ENCODE measurements at places on chromosomes 3 and 15.

DNA sequence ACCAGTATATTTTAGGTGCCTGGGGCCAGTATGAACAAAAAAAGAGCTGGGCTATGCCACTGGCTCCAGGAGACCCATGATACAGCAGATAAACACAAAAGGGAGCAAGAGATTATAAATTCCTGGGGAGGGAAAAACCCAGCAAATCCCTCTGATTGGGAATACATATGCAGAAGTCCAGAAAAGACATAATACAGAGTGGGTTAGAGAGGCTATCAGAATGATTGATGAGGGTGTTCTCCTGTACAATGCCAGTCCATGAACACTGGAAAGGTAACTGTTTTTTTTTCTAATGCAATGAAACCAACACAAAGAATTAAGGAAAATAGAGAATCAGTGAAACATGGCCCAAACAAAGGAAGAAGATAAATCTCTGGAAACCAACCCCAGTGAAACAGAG is 5.4 kb upstream of the VPS39 start:
- DNase-seq, result no peak

DNA sequence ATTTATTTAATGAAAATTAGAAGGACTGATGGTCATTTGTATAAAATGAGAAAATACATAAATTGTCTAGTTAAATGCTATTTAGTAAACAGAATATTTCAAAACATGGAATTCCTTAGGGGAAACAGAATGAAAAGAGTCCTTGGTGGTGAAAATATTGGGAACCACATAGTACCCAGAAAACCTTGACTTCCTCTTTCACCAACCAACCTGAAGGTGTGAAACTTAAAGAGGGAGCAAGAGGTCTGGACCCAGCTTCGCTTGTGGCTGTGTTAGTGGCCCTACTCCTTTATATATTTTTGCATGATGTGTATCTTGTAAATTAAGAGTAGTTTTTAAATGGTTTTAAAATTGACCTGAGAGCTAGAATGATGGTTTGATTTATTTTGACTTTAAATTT is 64.2 kb downstream of the MAP2K5 start:
- no peak for DNase-seq

DNA sequence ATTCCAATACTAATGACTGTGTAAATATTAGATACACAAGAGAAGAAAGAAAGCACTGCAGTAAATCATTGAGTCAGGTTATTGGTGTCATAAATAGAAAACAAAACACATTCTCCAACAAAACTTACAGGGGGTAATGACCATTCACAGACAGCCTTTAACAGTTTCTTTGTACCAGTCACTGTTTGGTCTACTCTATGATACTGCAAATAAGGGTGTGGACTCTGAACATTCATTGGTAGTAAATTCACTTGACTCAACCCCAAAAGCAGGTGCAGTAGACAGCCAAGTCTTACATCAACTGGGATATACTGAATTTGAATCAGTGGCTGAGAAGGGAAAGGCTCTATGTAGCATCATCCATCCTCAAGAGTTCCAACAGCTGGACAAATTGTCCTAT is 463.5 kb downstream of the FOXP1 start:
- DNase-seq, result no peak

DNA sequence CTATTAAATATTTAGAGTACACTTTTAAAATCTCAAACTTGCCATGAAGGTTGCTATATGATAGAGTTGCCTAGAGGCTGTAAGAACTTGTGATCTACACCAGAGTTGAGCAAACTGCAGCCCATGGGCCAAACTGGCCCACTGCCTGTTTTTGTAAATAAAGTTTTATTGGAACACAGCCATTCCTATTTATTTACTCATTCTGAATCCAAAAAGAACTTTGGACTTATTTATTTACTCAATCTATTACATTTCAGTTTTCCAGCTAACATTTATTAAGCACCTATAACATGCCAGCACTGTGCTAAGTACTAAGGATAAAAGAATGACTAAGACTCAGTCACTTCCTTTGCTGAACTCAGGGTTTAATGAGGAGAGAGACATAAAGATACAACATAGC is 403.6 kb downstream of the ERC2 start:
- DNase-seq, result no peak

- no peak for DNase-seq
Observed at GRCh38 chr3:171563298-171563697, 103.1 kb upstream of the TNIK start.

GRCh38 chr15:90902840-90903732 is at the start of gene MAN2A2:
MAN2A2 (plus strand) TSS chr15:90903302; CDS start chr15:90904208, 906 bp downstream.
- DNase-seq, result peak; percentile 51

- no peak for DNase-seq
Observed at GRCh38 chr15:32953533-32953910, 235.7 kb downstream of the GREM1 start.

DNA sequence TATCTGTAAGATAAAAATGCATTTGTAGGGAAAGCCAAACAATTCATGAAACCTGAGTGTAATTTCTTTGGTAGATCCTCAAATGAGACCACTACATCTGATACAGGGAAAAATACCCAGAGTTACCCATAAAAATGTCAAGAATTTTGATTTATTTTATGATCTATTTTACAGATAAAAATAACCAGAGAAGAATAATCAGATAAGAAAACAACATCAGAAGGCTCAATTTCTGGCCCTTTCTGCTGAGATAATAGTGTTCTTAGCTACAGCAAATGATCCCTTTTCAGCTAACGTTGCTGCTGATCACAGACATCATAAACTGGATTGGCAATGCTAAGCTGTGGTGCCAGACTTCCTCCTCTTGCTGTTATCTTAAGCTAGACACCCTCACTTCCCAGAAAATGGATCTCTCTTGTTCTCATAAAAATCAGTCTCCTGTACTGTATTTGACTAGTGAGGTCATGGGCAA is 21.3 kb upstream of the TMEM108 start:
- DNase-seq, result no peak

GRCh38 chr15:80953001-80953952 is 36.3 kb downstream of the MESD start:
- no peak for DNase-seq

DNA sequence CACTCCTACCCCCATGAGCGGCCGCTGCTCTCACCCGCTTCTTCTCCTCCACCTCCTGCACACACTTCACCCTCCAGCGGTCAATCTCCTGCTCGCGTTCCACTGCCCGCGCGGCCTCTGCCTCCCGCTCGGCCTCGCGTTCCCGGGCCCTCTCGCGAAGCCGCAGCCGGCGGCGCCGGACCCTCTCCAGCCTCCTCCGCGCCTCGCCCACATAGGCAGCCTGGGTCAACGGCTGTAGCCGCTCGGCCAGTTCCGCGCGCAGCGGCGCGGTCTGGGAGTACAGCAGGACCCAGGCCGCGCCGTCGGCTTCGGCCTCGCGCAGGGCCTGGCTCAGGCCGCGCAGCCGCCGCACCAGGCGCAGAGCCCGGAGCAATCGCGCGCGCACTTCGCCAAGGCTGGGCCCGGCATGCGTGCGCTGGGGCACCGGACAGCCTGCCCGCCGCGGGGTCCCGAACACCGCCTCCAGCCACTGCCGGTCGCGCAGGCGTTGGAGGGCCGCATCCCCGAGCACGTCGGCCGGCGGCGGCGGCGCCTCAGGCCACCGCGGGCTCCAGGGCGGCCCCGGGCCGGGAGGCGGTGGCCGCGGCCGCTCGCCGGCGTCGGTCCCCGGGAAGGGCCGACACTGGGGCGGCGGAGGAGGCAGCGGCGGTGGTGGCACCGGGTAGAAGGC is 595 bp downstream of the PDCD7 start:
- no peak for DNase-seq

GRCh38 chr15:92638709-92639365 is 16.7 kb downstream of the FAM174B start:
- no peak for DNase-seq

GRCh38 chr3:34405159-34405558 is 606.7 kb downstream of the PDCD6IP start:
- no peak for DNase-seq

DNA sequence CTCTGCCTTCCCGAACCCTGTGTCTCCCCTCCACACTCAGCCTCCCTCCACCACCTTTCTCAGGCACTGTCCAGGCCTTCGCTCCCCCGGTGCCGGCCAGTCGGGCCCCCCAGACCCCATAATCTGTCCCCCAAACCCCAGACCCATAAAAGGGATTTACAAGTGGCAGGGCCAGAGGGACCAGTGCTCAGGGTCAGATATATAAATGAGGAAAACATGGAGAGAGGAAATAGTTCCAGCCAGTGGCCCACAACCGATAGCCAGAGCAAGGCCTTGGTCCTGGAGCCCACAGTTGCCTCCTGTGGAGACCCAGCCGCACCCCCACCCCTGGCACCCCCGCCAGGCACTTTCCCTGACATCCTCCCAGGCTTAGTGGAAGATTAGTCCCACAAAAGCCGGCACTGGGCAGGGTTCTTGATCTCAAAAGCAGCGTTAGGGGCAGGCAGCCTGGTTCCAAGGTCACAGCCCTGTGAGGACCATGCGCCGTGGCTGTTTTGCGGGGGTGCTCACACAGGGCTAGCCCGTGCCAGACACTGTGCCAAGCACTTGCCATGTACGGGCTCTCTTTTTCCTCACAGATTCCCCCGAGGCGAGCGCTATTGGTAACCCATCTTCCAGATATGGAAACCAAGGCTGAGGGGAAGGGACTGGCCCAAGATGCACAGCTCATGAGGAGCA is 1.1 kb upstream of the PLXND1 start:
- no peak for DNase-seq

GRCh38 chr3:146115619-146116018 is 45.4 kb downstream of the PLOD2 start:
- DNase-seq, result no peak

DNA sequence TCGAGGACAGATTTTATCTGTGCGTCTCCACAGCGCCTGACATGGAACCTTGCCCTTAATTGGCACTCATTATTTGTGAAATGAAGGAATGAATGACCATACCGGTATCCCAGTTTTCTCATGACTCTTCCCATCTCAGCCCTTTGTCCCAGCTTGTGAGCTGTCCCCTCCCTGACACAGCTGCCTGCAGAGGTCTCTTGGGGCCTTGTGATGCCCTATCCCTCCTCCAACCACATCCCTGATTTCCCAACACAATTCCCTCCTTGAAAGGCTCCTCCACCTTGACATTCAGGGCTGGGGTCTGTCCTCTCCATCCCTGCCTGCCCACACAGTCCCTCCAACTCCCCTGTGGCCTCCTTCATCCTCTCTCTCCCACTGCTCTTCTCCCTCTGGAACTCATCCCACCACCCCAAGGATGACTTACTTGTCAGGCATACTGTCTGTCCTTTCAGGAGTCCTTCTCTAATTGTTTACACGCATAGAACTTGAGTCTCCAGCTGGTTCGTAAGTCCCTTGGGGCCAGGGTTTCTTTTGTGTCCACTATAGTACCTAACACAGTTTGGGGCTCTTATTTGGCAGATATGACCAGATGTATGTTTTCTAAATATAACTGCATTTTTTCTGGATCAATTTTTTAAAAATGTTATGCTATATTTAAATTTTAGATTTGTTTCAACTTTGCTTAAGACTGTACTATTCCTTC is 35.6 kb upstream of the FILIP1L start:
- DNase-seq, result no peak

DNA sequence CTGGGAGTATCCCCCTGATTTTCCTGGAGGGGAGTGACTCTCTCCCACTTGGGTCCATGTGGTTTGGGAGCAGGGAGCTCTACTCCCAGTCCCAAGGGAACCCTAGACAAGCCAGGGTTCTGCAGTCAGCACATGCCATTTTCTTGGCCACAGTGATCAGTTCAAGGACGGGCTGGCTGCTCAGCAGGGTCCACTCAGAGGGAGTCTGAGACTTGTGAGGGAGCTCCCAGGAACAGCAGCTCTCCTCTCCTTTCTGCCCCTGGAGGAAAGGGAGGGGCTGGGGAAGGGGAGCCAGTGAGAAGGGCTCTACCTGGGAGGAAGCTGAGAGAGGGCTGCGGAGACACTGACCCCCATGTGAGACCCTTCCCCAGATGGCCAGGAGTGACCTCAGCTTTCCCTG is 29.1 kb upstream of the LMCD1 start:
- no peak for DNase-seq

- DNase-seq, result peak; percentile 14
Observed at GRCh38 chr15:75460646-75461045, 9.2 kb upstream of the SIN3A start.

DNA sequence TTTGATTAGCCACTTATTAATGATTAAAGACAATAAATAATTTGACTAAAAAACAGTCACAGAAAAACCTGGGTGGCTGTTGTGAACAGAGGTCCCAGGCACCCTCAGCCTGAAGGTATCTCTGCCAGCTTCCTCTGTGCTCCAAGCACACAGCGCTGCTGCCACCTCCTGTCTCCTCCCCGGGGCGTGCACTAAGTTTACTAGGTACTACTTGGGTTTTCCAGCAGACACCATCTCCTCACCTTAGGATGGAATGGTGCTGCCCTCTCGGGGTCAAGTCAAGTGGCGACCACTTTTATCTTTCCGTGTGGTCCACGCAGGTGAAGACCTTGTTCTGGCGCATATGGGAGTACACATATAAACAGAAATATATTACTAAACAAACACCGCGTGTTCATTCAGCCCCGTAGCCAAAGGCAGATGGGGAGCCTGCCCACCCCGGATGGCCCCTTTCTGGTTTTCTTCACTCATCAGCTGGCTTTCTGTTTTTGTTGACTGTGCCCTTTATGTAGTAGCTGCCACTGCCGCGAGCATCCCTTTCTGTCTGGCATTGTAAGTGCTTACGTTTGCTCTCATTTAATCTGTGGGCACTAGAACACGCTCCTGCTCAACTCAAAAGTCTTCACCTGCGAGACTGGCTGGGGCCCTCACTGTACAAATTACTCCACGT is 128.0 kb downstream of the LRIG1 start:
- DNase-seq, result no peak

GRCh38 chr15:35439291-35439690 is 106.7 kb downstream of the DPH6 start:
- no peak for DNase-seq

- DNase-seq, result no peak
Observed at GRCh38 chr3:29307295-29307694, 26.4 kb downstream of the RBMS3 start.

DNA sequence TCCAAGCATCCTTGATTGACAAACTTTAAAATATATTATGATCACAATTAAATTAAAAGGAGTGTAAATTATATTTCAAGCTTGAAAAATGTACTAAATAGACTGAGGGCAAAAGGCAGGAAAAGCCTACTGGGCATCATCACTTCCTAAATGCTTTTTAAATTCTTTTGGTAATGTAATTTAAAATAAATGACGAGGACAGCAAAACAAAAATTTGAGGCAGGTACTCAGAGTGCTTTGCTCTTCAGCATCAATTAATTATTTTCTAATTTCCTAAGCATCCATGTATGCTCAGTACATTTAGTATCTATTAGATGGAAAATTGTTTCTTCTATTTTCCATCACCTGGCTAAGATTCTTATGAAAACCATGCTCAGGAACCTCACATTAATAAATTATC is 5.2 kb downstream of the CBLB start:
- DNase-seq, result no peak

GRCh38 chr15:64645995-64646394 is 129.4 kb downstream of the RBPMS2 start:
- DNase-seq, result no peak

Measured in mucosa of gallbladder (tissue), 1 donor.